ENCODE measurements at places on chromosomes 5 and 9.

- DNase-seq, result no peak
Measured at GRCh38 chr5:175377816-175378215, 66.2 kb downstream of the DRD1 start.

GRCh38 chr9:21777701-21778100, 24.7 kb upstream of the MTAP start:
- no peak for DNase-seq

DNA sequence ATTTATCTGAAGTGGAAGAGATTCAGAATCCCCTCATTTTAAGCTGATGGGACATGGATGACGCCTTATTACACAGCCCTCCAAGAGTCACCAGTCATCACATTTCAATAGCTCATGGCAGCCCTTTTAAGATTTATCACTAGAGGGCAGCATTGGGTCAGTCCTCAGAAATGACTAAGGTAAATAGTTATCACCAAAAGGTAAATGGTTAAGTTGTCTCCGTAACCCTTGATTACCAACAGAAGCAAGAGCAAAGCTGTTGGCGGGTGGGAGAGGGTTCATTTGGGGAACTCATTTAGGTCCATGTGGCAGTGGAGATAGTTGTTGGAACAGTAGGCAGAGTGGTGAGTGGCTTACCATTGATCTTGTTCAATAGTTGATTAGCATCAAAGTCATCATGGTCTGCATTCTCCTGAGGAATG, 12.0 kb upstream of the C9 start:
- DNase-seq, result no peak

DNA sequence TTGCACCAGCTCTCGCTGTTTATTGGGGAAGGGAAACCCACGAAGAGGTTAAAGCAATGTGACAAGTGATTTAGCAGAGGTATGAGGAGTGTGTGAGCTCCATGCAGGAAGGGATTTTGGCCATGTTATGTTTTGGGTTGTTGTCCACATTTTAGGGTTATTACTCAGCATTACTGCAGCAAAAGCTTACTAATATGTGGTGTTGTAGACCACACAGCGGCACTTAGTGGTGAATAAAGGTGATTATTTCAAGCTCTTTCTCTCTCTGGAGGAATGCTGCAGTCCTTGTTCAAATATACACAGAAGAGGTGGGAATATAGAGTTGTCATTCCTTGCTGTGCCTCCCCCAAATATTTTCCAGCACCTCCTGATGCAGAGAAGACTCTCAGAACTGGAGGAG, 29.7 kb upstream of the AKNA start:
- no peak for DNase-seq

DNA sequence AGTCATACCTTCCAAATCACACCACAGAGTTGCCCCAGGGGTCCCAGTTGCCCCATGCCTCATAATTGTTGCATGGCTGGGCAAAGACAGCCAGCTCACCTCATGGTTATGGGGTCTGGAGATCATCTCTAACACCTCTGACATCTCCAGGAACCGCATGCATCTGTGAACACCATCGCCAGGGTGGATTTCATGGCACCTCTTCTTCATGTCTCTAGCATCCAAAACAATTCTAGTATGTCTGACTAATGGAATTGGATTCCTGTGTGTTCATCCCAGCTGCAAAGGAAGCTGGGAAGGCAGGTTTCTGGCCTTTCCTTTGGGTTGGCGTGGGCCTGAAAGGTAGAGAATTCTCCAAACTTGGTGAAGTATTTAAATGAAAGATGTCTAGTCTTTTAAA, 122.3 kb upstream of the ABCA1 start:
- no peak for DNase-seq

GRCh38 chr5:127426661-127427060, 90.8 kb upstream of the PRRC1 start:
- no peak for DNase-seq

GRCh38 chr5:65803699-65804391, 81.8 kb downstream of the NLN start:
- no peak for DNase-seq

DNA sequence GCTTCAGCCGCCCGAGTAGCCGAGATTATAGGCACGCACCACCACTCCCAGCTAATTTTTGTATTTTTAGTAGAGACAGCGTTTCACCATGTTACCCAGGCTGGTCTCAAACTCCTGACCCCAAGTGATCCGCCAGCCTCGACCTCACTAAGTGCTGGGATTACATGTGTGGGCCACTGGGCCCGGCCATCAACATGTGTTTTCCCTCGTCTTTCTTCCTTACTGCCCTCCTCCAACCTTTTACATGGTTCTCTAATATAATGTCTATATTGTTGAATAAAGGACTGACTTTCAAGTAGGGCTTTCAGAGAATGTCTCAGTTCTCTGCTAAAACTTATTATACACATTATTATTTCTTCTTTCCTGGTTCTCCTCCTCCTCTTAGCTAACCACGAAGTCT, 21.3 kb upstream of the PCAT7 start:
- DNase-seq, result no peak

- no peak for DNase-seq
Measured at GRCh38 chr5:173953528-173954090, 35.4 kb upstream of the C5orf47 start.

- no peak for DNase-seq
Measured at GRCh38 chr5:8683496-8683895, 814.5 kb downstream of the MTRR start.

DNA sequence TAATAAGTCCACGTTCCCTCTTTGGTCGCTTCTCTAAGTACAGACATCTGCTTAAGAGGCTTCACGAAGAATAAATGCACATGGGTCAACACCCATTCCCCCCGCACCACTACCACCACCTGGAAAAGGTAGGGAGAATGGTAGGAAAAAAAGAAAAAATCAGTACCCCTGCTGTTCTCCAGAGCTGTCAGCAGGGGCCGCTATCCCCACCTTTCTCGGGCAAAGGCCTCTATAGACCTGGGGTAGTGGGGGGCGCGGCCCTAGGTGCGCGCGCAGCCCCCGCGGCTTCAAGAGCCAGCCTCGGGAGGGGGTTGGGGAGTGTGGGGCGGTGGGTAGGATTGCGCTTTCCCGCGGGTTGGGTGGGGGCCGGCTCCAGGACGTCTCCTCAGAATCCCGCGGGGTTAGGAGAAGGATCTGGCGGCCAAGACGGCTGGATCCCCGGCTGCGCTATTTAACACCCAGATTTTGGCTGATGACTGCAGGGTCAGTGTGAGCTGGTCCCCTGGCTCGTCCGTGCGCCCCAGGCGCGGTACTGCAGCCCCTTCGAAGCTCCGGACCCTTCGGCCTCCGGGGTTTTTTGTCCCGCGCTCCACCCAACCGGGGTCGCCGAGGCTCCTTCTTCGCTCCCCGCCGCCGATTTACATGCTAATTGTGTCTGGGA, 1.6 kb upstream of the SEMA6A start:
- no peak for DNase-seq

GRCh38 chr5:32326216-32326772, 13.6 kb upstream of the MTMR12 start:
- DNase-seq, result no peak

- DNase-seq, result no peak
Measured at GRCh38 chr5:9222054-9222976, 323.6 kb downstream of the SEMA5A start.

- DNase-seq, result no peak
Measured at GRCh38 chr5:1769017-1769640, 30.5 kb downstream of the MRPL36 start.

DNA sequence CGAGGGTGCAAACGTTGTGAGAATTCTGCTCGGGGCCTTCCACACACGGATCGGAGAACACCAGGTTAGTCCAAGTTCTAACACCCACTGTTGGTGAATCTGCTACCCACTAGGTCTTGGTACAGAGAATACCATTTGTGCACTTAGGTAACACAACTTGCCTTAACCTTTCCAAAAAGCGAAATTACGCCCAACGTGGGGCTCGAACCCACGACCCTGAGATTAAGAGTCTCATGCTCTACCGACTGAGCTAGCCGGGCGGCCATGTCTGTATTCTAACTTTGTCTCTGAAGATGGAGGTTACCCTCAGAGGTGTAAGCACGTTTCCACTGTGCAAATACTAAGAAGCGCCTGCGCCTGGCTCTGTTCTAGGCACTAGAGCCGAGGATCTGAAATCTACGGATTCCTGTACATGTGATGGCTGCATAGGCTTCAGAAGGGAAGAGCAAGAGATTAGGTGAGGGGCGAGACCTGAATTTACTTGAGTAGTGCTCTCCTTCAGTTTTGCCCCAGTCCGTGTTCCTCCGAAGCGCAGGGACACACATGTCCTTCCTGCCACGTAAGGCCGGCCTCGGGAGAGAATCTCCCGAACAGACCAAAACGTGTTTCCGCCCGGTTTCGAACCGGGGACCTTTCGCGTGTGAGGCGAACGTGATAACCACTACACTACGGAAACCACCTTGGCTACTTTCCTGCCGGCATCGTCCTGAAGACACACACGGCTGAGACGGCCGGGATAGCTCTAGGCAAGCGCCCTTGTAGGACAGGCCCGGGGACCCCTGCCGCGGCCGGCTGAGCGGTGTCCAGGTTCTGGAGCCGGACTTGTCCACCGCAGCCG, 1.1 kb upstream of the TRIM41 start:
- DNase-seq, result peak; percentile 88

DNA sequence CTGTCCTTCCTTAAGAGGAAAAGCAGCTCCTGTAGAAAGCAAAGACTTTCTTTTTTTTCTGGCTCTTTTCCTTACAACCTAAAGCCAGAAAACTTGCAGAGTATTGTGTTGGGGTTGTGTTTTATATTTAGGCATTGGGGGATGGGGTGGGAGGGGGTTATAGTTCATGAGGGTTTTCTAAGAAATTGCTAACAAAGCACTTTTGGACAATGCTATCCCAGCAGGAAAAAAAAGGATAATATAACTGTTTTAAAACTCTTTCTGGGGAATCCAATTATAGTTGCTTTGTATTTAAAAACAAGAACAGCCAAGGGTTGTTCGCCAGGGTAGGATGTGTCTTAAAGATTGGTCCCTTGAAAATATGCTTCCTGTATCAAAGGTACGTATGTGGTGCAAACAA, 42.3 kb downstream of the NR4A3 start:
- DNase-seq, result no peak

GRCh38 chr5:151178372-151178771, 20.8 kb upstream of the ANXA6 start:
- DNase-seq, result no peak

DNA sequence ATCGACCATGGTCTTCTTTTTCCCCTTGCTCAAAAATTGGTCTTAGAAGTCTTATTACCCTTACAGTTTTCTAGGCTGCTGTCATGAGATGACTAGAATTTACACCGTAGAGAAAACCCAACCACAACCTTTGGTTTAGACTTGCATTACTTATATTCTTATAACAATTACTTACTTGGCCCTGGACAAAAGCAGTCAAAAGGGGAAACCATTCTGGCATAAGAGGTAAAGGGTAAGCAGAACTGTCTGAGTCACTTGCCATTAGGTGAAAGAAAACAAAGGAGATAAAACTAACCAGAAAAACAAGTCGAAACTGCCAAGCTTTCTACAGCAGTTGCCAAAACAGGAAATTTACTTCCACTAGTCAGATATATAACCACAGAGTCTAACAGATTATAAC, 17.9 kb downstream of the TMEM245 start:
- DNase-seq, result no peak

GRCh38 chr9:107373809-107374208, 90.7 kb downstream of the RAD23B start:
- no peak for DNase-seq

DNA sequence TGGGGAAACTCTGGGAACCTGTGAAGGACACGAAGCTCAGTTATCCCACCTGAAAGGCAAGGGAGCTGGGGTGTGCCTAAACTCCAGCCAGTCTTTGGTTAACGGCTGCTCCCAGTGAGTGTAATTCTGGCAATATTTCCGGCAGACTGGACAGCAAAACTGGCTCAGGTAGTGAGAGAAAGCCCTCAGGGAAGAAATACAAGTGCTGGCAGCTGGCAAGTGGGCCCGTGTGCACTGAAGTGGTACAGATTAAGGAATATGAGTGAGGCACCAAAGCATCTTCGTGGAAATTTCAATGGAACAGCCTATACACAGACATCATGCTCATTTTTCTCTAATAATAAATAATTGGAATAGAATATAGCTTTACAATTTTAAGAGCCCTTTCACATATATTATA, 56.2 kb downstream of the ABHD17B start:
- DNase-seq, result no peak

GRCh38 chr9:68496356-68496755, 44.3 kb downstream of the TMEM252 start:
- DNase-seq, result no peak

DNA sequence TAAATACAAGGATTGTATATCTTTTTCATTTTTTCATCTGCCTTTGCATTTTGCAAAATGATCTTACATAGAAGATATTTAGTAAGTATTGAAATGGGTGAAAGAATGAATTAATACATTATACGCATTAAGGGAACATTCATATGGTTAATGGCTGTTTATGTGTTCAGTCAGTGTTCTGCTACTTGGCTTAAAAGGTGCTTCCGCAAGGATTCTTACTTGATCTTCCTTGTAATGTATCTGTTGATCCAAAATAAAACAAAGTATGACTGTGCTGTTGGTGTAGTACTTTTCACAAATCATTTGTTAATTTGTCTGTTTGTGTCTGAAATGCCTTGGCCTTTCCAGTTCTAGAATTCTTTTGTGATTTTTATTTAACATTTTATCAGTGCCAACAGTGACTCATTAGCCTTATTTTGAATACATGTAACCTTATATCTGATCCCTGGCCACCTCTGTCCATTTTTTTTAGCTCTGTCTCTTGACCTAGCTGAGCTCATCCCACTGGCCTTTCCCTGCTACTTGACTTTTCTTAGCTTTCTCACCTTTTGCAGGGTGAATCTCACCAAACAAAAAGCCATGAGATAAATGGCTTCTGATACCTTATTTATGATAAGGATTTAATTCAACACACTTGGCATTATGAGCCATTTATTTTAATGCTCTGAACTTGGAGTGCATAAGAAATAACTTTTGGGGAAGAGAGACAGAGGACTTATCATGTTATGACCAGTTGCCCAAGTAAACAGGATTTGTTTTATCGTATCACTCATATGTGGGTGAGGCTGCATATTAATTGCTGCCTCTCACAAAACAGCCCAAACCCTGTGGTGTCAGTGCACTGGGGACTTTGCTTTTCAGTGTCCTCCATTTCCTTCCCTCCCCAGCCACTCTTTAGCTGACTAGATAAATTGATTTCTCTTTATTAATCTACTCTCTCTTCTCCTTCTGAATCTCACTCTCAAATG, 340.3 kb downstream of the KDM4C start:
- DNase-seq, result no peak

GRCh38 chr9:111013250-111013649, 25.0 kb downstream of the LPAR1 start:
- no peak for DNase-seq

GRCh38 chr9:132551556-132551955, 30.9 kb upstream of the BARHL1 start:
- no peak for DNase-seq

GRCh38 chr5:55173687-55174230, 782 bp upstream of the CDC20B start:
- no peak for DNase-seq

Data from urinary bladder (tissue), 4 donors.